Placental pericyte (primary cell): ENCODE measurements at places on chromosomes 3 and 15. TPM values are rescaled to one million over a fixed set of nuclear protein-coding genes. Genes with fewer than 3 reads are reported as not detected.

MAP1A gene
- 39.2 and 102 TPM in 2 replicates for total RNA-seq

NUSAP1 gene
- 3.5 and 82.5 TPM in 2 replicates for total RNA-seq

PFKFB4 gene
- 7.9 and 45.8 TPM in 2 replicates for total RNA-seq

C3orf85 gene
- not detected in 2 replicates for total RNA-seq

ITGA11 gene
- total RNA-seq: 57.8 and 129 TPM in 2 replicates

CHST2 gene
- total RNA-seq: 10.5 and 69.1 TPM in 2 replicates

TERC gene
- 327 and 718 TPM in 2 replicates for total RNA-seq

RUBCN gene
- total RNA-seq: 23.4 and 26.1 TPM in 2 replicates

PP2D1 gene
- total RNA-seq: not detected in 2 replicates

GOLGA8Q gene
- total RNA-seq: 0.29 and 1.1 TPM in 2 replicates

DNAH12 gene
- total RNA-seq: 0.14 and 0.22 TPM in 2 replicates

PRICKLE2 gene
- 37.9 and 65.0 TPM in 2 replicates for total RNA-seq

STAB1 gene
- total RNA-seq: under 0.01 and 0.57 TPM in 2 replicates

PLA2G4E gene
- not detected in 2 replicates for total RNA-seq

SCN11A gene
- total RNA-seq: under 0.01 TPM in 2 replicates
